ENCODE measurements at places on chromosomes 5 and 9.

- peak; percentile 66 for DNase-seq
These were observed 98.7 kb downstream of the CCDC192 start for GRCh38 chr5:127801751-127802476.

GRCh38 chr9:111005746-111006470 lies 32.4 kb downstream of the LPAR1 start:
- peak; percentile 41 for DNase-seq

DNA sequence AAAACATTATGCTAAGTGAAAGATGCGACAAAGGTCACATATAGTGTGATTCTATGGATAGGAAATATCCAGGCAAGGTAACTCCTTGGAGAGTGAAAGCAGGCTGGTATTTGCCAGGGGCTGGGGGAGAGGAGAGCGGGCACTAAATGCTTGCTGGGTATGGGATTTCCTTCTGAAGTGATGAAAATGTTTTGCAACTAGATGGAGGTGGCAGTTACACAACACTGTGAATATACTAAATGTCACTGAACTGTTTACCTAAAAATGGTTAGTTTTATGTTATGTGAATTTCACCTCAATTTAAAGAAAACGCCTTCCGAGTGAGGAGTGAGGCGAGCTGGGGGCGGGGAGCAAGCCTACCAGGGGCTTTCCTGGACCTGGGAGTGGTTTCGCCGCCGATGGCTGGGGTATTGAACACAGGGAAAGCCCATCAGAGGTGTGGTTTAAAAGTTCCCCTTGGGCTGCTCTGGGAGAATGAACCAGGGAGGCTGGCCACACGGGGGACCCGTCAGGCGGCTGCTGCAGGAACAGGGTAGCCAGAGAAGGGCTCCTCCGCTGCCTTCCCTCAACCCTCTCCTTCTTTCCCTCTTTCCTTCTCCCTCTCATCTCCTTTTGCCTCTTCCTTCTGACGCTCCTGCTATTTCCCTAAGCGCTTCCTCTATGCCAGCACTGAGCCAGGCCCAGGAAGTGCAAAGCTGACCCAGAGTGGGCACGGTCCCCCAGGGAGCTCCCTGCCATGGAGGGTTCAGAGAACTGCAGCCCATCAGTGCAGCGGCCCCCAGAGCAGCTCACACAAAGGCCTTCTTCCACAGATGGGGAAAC lies 4.9 kb downstream of the AKNA start:
- no peak for DNase-seq

GRCh38 chr9:12822111-12822510 lies 47.3 kb downstream of the LURAP1L start:
- no peak for DNase-seq

DNA sequence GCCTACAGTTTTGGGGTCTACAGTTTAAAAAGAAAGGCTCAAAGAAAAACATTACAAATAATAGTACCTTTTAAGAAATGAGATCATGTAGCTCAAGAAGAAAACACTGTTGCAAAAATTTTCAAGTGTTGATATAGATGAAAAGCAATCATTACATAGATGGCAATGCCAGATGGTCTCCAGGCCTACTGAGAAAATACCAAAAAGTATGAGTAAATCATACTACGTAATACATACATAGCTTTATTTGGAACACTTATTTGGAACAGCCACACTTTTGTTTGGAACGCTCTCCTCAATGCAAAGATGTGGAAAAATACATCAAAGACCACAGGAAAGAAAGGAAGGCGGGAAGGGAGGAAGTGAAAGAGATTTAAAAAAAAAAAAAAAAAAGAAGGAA lies 44.1 kb downstream of the MARCHF11 start:
- DNase-seq: no peak

DNA sequence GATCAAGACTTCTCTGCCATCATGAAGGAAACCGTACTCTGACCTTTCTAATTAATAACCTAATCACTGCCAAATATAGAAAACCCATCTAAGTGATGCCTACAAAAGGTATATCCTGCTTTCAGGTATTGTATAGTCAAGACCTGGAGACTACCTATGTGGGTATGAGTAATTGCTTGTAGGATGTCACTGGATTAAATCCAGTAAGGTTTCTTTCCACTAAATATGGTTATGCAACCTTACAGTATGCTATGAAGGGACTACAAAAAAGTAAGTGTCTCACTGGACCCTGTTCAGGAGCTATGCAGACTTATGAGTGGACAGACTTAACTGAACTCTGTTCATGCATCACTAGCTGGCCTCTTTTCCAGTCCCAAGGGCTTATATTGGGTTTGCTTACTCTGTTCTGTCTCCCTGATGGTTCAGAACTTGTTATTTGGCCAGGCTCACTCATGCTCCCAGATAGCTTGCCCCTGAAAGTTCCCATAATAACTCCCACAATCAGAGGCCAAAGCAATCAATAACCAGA lies 51.1 kb downstream of the PDE6A start:
- no peak for DNase-seq

- no peak for DNase-seq
These were observed 7.4 kb downstream of the OTULINL start for GRCh38 chr5:14588758-14589543.

DNA sequence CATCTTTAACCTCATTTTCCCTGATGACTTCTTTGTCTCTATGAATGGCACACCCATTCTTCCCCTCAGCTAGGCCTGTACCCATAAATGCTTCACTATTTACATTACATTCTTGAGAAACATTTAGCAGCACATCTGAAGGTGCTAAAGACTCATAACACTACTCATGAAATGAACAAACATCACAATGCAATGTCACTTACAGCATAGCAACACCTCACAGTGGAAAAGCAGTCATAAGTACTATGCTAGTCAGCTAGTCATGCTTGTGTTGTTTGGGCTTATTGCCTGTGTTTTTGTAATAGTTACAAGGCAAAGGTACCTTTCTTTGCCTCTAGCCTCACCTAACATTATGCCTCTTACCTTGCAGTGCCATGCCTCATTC lies 228.9 kb downstream of the KIAA0825 start:
- no peak for DNase-seq

GRCh38 chr5:36637516-36637915 lies 31.1 kb downstream of the SLC1A3 start:
- no peak for DNase-seq

GRCh38 chr5:78698191-78698791 lies 49.7 kb upstream of the LHFPL2 start:
- peak; percentile 62 for DNase-seq

GRCh38 chr9:122144836-122145591 lies 14.6 kb downstream of the NDUFA8 start:
- DNase-seq: no peak

- no peak for DNase-seq
These were observed 473.0 kb downstream of the TUSC1 start for GRCh38 chr9:25205285-25205684.

GRCh38 chr5:157821822-157822622 lies 36.9 kb downstream of the CLINT1 start:
- peak; percentile 4 for DNase-seq

DNA sequence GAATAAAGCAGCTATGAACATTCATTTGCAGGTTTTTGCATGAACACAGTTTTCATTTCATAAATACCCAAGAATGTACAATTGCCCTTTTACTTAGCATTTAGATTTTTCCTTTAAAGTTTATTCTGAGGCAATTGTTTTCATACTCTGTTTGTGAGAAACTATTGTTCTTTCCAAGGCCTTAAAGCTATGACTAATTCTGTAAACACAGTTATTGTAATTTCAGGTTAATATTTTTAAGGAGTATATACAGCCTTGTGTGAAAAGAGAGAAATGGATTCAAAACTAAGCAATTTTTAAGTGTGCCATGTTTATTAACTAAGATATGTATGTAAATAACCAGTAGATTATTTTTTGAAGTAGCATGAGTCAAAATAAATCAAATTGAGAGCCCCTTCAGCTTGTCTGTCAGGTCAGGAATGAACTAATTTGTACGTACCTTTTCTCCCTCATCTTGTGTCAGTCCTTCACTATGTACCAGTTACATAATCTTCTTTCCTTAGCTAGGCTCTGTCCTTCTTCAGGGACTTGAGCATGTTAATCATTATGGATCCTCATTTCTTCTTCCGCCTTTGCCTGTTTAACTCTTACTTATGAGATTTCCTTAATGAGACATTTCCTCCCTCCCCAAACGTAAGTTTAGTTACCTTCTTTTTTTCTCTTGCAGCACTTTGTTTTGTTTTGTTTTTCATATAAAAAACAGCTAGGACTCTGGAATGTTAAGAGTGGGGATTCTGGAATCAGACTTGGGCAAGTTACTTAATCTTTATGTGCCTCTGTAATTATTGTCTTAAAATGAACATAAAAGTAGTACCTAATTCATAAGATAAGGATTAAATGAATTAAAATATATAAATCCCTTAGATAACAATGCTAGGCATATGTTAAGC lies 63.6 kb downstream of the NIPBL start:
- no peak for DNase-seq

GRCh38 chr5:77379558-77380061 lies 112.5 kb downstream of the WDR41 start:
- DNase-seq: no peak

DNA sequence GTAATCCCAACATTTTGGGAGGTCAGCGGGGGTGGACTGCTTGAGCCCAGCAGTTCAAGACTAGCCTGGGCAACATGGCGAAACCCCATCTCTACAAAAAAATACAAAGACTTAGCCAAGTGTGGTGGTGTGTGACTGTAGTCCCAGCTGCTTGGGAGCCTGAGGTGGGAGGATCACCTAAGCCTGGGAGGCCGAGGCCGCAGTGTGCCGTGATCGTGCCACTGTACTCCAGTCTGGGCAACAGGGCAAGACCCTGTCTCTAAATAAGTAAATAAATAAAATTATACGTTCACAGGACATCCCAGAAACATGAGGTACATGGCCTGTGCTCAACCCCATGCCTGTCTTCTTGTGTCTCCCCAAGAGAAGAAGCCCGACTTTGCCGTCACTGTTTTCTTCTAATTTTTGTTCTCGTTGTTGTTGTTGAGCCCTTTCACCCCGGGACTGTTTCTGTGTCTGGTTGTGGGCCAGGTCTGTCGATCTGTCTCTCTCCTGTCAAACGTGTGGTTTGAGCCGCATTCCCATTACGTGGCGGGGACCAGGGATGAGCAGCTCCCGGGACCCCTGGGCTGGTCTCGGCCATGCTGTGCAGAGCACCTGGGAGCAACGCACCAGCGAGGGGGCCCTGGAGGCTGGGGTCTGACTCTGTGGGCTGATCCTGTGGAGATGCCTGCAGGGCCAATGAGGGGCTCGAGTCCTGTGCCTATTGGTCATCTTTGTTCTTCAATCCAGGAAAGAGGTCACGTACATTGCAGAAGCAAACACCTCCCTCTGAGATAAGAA lies 32.2 kb downstream of the NACC2 start:
- no peak for DNase-seq

DNA sequence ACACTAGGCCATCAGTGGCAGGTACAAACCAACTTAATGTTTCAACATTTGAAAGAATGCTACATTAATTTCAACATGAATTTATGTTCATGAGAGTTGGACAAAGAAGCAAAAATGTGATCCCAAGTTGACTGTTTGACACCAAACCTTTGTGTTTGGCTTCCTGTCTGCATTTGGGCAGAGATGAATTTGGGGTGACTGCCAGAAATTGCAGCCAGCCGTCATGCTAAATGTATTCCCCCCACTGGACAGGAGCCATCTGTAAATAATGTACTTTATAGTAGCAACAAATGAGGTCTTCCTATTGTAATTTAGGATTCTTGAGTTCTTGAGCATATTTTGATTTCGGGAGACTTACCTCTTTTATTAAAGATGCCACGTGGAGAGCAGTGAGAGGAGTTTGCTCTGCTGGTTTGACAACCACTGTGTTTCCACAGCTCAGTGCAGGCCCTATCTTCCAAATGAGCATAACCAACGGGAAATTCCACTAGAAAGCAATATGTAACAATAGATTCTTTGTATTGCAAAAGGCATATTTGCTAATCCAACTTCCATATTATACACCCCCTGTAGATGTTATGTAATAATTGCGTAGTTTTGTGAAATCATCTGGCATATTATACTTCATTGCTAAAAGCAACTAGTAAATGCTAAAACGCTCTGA lies 27.6 kb downstream of the ALDH1A1 start:
- peak; percentile 2 for DNase-seq

DNA sequence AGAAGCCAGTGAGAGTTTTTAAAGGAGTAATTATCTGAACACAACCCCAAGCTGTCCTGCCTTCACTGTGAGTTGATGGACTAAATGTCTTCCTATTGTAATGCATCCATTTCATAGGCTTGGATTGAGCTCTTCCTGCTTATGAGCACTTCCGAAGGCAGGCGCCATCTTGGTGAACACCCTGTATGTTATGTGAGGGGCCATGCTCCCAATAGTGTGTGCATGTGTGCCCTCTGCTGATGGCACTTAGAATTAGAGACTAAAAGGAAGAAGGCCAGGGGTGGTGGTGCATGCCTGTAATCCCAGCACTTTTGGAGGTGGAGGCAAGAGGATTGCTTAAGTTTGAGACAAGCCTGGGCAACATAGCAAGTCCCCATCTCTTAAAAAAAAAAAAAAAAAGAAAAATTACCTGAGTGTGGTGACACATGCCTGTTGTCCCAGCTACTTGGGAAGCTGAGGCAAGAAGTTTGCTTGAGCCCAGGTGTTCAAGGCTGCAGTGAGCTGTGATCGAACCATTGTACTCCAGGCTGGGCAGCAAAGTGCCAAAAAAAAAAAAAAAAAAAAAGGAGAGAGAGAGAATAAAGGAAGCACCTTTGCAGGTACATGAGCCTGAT lies 65.0 kb downstream of the C9orf152 start:
- peak; percentile 26 for DNase-seq

DNA sequence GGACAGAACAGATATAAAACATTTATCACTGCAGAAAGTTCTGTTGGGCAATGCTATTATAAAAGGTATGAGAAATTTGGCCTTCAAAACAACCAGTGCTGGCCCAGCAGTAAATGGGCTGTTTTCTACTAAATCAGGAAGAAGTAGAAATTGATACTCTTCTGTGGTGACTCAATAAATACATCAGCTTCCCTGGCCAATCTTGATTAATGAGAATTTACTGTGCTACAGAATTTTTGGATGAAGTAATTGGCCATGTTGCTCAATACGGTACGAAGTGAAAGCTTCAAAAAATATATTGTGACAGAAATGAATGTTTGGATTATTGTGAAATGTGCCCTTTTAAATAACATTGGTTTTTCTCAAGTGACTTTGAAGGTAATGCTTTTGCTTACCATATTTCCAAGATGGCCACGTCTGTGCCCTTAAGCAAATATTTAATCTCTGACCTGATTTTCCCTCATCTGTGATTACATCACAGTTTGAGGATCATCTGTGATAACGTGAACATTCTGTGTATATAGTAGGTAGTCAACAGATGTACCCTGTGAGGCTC lies 4.2 kb downstream of the DNAJA1 start:
- DNase-seq: peak; percentile 42

DNA sequence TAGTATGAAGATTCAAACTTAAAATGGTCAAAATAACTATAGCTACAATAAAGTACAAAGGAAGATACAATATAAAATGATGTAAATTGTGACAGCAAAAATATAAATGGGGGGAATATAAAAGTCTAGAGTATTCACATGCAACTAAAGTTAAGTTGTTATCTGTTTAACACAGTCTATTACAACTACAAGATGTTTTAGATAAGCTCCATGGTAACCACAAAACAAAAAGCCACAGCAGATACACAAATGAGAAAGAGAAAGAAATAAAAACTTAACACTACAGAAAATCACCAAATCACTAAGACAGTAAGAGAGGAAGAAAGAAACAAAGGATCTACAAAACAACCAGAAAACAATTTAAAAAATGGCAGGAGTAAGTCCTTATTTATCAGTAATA lies 17.0 kb upstream of the SH3TC2 start:
- DNase-seq: no peak

- DNase-seq: peak; percentile 52
These were observed 87.1 kb upstream of the TLX3 start for GRCh38 chr5:171221916-171222315.

- no peak for DNase-seq
These were observed 47.6 kb upstream of the SHOC1 start for GRCh38 chr9:111842313-111842712.

GRCh38 chr5:147857302-147858129 lies 21.0 kb upstream of the SCGB3A2 start:
- DNase-seq: peak; percentile 48
